Psoas muscle (tissue), 8 donors: ENCODE measurements at places on chromosomes 16 and 17. TPM values are rescaled to one million over a fixed set of nuclear protein-coding genes. Genes with fewer than 3 reads are reported as not detected.

- DNase-seq: peak; percentile 67
Observed at GRCh38 chr17:59329176-59330052, 2.0 kb upstream of the YPEL2 start.

- no peak for DNase-seq
Observed at GRCh38 chr17:81125573-81126081, 39.7 kb upstream of the PVALEF start.

DNA sequence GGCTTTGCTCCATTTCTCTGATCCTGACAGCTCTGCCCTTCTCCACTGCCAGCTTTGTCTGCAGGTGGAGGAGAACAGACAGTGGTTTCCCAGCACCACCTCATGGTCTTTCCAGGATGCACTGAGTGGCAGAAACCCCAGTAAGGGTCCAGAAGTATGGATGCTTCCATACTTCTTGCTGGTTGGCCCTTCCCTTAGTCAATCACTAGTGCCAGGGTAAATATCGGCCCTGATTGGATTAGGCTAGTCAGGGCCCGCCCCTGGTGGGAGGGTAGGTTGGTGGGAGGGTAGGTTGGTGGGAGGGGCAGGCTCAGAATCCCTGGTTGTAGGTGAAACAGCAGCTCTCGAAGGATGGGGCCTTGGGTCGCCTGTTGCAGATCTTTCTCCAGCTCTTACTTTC, 10.2 kb downstream of the RNF213 start:
- DNase-seq: no peak

DNA sequence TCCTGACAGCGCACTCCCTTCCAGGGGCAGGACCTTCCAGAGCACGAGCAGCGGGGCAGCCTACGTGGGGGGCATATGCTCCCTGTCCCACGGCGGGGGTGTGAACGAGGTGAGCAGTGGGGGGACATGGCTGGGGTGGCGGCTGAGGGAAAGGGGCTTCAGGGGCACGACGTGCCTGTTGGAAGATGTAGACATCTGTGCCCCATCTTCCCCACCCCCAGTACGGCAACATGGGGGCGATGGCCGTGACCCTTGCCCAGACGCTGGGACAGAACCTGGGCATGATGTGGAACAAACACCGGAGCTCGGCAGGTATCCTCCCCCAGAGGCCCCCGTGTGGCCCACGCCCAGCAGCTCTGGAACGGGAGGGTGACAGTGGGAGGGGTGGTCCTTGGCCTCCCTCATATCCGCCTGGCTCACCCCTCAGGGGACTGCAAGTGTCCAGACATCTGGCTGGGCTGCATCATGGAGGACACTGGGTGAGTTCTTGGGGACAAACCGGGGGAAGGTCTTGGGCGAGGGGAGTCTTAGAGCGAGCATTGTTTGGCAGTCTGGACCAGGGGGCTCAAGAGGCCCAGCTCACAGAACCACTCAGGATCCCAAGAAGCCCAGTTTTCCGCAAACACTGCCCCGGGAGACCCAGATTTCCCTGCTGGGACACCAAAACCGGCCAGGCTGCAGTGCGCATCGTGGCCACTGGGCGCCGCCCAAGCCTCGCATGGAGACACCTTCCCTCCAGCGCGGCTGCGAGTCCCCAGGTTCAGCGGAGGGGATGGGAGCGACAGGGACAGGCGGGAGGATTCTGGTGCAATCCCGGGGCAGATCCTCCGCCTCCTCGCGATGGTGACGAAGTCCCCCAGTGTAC, 15.7 kb downstream of the ADAM11 start:
- DNase-seq: peak; percentile 88

DNA sequence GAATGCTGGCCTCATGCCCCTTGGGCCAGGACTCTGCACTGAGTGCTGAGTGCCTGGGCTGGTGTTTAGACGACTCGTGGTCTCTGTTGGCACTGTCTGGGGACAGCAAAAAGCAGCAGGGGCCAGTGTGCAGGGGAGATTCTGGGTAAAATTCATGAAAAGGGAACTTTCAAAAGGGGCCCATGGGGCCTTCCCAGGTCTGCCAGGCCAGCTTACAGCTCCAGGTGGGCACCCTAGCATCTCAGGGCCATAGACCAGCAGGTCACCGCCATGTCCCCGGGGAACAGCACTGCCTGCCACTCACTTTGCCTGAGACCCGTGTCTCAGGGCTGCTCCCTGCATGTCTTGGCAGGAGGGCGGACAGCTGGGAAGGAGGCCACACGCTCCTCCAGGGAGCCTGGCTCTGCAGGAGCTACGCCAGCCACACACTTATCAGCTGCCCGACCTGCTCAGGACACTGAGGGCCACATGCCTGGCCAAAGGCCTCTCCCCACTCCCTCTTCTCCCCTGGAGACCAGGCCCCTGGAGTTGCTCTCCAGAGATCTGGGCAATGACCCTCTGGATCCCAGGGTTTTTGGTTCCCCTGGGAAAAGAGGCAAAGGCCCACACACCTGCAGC, 8.8 kb upstream of the FASN start:
- DNase-seq: peak; percentile 82

- no peak for DNase-seq
Observed at GRCh38 chr17:70314096-70314495, 144.8 kb downstream of the KCNJ2 start.

- no peak for DNase-seq
Observed at GRCh38 chr16:66609139-66609510, 4.6 kb downstream of the CMTM3 start.

GRCh38 chr17:57135789-57136291, 50.8 kb downstream of the AKAP1 start:
- no peak for DNase-seq

Gene KATNB1
- 15.6 TPM for polyA plus RNA-seq

Gene AANAT
- polyA plus RNA-seq: 0.09 TPM
